ENCODE measurements at places on chromosomes 3 and 15.

DNA sequence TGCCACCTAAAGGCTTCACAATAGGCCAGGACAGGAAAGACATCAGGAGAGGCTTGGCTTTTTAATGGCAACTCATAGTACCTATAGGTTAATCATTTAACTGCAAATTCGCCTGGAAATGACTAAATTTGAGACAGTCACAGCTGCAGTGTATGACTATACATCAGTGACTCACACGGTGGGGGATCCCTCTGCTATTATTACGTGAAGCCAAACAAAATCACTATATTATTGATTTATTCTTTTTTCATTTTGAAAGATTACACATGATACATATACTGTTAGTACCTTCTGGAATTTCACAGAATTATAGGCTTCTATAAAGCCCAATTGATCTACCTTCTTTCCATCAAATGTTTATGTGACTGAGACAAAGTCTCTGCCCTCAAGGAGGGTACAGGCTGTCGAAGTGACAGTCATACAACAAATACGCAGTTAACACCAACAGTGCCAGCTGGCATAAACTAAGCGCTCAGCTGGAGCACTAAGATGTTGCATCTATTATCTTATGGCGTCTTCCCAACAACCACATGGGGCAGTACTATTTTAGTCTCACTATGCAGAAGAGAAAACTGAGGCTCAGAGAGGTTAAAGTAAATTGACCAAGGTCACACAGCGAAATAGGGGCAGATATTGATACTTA is 82.0 kb upstream of the LMOD3 start:
- no peak for DNase-seq

GRCh38 chr3:150270883-150271590 is 137.1 kb upstream of the TSC22D2 start:
- DNase-seq: no peak

DNA sequence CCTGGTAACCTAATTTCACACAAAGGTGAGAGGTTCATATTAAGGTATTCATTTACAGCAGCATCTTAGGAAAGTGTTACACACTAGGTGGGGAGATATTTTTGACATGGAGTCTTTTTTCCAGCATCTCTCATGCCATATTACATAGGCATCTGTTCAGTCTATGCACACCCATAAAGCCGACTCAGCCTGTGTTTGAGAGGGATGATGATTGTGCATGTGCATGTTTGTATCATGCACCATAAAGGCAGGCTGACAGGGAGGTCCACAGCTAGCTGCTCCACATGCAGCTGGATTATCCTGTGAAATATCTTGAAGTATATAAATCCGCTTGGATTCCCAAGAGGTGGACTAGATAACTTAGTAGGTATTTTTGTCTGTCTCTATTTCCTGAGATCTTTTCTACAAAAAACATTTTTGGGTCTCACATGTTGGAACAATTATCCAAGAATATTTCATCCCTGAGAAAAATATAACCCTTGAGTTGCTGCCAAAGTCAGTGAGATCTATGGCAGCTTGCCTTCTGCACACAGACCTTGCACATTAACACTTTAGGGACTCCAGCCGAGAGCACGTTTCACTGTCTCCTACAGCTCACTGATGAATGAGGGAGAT is 288.4 kb upstream of the DPH6 start:
- DNase-seq: no peak

GRCh38 chr15:99981839-99982658 is 248.8 kb upstream of the LYSMD4 start:
- no peak for DNase-seq

- DNase-seq: no peak
These were observed 855 bp upstream of the ABHD5 start for GRCh38 chr3:43689766-43690399.

GRCh38 chr3:74127256-74127655 is 487.2 kb downstream of the CNTN3 start:
- no peak for DNase-seq

DNA sequence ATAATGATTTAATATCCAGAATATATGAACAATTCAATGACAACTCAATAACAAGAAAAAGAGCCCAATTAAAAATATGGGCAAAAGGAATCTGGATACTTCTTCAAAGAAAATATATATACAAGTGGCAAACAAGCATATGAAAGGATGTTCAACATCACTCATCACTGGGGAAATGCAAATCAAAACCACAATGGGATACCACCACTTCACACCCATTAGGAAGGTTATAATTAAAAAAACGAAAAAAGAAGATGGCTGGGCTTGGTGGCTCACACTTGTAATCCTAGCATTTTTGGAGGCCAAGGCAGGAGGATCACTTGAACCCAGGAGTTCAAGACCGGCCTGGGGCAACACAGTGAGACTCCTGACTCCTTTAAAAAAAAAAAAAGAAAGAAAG is 4.1 kb downstream of the CCDC12 start:
- DNase-seq: no peak

DNA sequence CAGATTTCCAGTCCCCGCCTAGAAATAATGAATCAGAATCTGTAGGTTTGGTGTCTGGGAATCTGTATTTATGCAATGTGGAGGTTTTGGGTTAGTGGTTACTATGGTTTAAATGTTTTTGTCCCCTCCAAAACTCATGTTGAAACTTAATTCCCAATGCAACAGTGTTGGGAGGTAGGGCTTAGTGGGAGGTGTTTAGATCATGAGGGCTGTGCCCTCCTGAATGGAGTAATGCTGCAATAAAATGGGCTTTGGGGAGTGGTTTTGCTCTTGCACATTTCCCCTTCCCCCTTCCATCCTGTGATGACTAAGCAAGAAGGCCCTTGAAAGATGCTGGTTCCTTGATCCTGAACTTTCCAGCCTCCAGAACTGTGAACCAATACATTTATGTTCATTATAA is 9.2 kb upstream of the RFC4 start:
- DNase-seq: no peak

GRCh38 chr3:143628971-143629370 is 219.3 kb downstream of the SLC9A9 start:
- DNase-seq: no peak

All from NT2/D1 (cell line).